ENCODE measurements at places on chromosomes 2 and 18. TPM values are rescaled to one million over a fixed set of nuclear protein-coding genes. Genes with fewer than 3 reads are reported as not detected.

- no peak for DNase-seq
Observed at GRCh38 chr18:46068763-46069162, 3.3 kb downstream of the PSTPIP2 start.

DNA sequence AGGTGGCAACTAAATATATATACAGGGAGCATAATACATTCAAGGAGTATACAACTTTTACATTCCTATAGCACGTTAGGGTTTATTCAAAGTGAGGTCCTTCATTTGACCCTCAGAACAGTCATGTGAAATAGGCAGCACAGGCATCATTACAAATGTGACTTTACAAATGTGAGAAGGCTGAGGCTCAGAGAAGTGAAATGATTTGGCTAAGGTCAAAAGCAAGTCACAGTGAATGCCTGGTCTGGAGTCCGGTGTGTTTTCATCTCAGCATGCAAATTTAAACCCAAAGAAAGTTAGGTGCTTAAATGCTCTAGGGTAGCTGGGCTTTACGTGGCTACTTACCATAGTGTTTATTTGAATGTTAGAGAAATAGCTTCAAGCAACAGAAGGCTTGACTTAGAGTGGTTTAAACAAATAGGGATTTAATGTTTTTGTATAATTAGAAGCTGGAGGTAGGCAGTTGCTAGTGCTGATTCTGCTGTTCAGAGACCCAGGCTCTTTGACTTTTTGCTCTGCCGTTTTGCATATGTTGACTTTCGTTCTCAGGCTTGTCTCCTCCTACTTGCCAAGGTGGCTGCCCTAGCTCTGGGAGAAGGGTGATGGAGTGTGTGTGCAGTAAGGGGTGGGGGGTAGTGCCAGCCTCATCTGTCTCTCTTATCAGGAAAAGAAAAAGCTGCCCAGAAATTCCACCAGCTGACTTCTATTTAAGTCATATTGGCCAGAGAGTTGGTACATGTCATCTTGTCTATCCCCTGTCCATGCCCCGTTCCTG is 89.2 kb downstream of the PLCL1 start:
- DNase-seq: no peak

- DNase-seq: no peak
Observed at GRCh38 chr2:215540658-215541057, 104.8 kb upstream of the FN1 start.

The NLRC4 gene
- 0.22 TPM for total RNA-seq

GRCh38 chr2:113886479-113887008 is 3.3 kb upstream of the ACTR3 start:
- peak; percentile 55 for DNase-seq

GRCh38 chr2:201854221-201854801 is 48.0 kb downstream of the CDK15 start:
- no peak for DNase-seq

GRCh38 chr2:232310696-232311095 is 67.9 kb upstream of the ALPP start:
- no peak for DNase-seq

DNA sequence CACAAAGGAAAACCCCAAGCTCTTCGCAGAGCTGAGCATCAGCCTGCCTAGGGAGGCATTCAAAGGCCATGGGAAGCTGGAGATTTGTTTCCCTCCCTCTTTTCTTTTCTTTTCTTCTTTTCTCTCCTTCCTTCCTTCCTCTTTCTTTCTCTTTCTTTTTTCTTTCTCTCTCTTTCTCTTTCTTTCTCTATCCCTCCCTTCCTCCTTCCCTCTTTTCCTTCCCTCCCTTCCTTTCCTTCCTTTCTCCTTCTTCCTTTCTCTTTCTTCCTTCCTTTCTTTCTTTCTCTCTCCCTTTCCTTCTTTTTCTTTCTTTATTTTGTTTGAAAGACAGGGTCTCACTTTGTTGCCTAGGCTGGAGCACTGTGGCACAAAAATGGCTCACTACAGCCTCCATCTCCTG is 168.4 kb upstream of the ARL4C start:
- no peak for DNase-seq

DNA sequence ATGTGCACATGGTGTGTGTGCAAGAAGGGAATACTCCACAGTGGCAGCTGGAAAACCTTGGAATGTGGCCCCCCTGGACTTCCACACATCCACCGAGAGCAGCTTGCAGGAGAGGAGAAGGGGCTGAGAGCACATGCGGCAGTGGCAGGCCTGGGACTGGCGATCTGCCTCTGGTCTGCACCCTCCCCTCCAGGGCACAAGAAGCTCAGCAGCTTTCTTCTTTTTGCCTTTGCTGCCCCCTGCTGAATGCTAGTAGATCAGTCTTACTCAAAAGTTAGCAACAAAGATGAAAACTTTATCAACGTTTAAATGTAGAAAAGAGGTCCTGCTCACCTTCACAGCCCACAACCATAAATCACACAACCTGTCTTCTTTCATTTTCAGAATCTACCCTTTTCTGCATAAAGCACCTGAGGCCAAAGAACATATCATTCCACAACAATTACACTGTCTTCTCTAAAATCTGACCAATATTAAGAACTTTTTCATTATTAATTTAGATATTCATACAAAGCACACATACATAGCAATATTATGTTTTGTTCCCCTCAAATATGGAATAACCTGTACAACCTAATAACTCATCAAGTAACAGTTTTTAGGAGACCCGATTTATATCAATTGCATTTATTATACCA is 34.6 kb downstream of the TGFBRAP1 start:
- DNase-seq: peak; percentile 36

DNA sequence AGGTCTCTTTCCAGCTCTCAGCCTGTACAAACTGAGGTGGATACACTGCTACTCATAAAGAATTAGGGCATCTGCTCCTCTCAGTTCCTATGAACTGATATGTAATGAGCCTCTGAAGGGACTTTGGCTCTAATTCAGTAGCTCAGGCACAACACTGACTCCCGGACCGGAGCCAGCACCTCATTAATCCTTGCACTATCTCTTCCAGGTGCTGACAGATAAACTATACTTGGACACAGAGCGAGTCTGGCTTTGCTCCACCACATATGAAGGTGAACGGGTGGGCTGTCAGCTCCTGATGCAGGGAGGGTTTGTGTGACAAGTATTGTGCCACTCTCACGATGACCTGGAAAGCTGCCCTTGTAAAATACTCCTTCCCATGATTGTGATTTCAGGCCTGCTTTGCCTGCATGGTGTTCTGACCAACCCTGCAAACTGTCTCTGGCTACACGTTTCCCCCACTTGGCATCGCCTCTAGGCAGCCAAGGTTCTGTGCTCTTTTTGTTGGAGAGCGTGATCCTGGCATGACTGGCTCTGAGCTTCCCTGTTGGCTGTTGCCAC is 111.6 kb upstream of the LMAN1 start:
- no peak for DNase-seq

GRCh38 chr2:145595296-145595695 is 1075.4 kb upstream of the ZEB2 start:
- DNase-seq: no peak

- DNase-seq: no peak
Observed at GRCh38 chr18:69161383-69162028, 239.2 kb upstream of the DOK6 start.

The RAX gene
- total RNA-seq: not detected

GRCh38 chr2:215429424-215429823 is 6.4 kb downstream of the FN1 start:
- no peak for DNase-seq

The SERPINB2 gene
- total RNA-seq: 0.29 TPM

DNA sequence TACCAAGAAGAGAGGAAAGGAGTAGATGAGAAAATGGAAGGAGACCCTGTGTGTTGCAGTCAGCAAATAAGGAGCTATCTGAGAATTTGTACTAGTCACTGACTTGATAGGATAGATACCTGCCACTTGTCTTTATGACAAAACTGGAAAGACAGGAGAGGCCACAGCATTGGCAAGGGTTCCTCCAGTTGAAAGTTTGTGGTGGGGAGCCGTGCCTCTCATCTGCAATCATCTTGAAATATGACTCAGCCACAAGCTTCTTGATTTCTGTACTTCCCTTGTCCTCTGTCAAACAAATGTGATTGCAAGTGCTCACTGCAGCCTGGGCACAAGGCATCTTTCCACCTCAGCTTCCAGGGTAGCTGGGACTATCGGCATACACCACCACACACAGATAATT is 99.1 kb downstream of the GREB1L start:
- DNase-seq: no peak

DNA sequence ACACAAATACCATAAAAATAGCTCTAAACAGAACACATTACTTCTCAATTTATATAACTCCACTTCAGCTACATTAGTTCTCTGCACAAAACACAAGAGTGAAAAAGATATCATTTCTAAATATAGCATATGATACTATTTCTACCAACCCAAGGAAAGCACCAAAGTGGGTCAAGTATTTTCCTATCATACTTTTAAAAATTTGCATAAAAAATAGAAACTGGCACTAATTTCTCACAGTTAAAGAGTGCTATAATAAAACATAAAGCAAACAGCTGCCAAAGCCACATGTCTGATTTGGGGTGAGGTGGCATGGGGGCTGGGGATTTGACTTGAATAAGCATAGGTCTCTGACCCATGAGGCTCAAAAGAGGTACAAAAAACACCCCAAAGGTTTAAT is 61.5 kb downstream of the BARD1 start:
- DNase-seq: no peak

The GAD1 gene
- total RNA-seq: not detected

DNA sequence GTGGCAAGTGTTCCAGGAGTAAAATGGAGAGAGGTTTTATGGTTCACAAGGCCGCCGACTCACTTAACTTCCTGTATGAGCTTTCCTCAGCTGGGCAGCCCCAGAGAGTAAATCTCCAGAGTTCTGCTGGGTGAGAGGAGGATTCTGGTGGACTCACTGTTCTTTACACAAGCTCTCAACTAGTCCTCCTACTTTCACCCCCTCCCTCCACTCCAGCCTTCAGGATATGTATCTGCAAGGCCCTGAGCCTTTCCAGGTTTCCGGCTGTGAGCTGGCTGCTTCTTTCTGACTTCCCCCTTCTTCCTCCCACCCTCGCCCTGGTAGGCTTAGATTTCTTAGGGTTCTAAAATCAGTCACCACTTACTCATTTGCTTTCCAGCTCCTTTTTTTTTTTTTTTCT is 34.0 kb downstream of the EML6 start:
- DNase-seq: no peak

- peak; percentile 74 for DNase-seq
Observed at GRCh38 chr2:101823347-101823791, 125.9 kb downstream of the MAP4K4 start.

DNA sequence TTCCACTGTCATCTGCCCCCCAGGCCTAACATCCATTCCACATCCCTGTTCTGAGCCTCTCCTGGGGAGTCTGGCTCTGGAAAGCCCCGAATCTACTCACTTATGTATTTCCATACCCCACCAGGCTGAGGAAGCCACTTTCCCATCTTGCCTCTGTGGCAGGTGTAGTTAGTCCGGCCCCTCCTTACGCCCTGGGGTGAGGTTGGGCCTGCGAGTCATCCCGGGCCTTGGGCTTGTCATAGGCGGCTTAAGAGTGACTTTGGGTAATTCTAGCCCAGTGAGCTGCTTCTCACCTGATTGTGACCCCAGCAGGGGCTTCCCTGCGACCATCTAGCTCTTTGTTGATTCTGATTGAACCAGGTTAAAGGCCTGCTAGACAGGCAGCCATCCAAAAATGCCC is 21.1 kb downstream of the PCARE start:
- no peak for DNase-seq

GRCh38 chr2:26710145-26710544 is 17.6 kb downstream of the KCNK3 start:
- DNase-seq: no peak

All from colonic mucosa (tissue), 4 donors.